DMS 273 treated with DMSO at 0.1 percent for 48 hours (cell line): ENCODE measurements at places on chromosomes 7 and 10.

- no peak for DNase-seq
These were observed 66.4 kb downstream of the RAMP3 start for GRCh38 chr7:45223728-45224630.

- DNase-seq = no peak
These were observed 235.1 kb downstream of the SORCS1 start for GRCh38 chr10:106929291-106929895.

- no peak for DNase-seq
These were observed 231.3 kb upstream of the RHOBTB1 start for GRCh38 chr10:61175316-61175715.

DNA sequence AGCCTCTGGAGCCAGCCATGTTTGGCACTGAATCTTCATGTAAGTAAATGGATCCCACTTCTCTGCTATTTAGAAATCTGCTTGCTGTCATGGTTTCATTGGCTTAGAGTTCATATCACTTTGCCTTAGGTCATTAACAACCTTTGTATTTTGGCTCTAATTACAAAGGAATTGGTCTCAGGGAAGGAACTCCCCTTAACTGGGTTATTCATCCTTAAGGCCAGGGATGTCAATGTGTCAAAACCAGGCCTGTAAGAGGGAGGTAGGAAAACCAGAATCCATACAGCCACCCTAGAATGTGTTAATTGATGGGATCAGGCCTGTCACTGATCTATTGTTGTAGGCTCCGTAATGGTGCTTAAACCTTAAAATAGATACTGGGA lies 67.3 kb downstream of the ST7 start:
- DNase-seq = no peak

- no peak for DNase-seq
These were observed 35.9 kb downstream of the MTURN start for GRCh38 chr7:30170476-30171205.

DNA sequence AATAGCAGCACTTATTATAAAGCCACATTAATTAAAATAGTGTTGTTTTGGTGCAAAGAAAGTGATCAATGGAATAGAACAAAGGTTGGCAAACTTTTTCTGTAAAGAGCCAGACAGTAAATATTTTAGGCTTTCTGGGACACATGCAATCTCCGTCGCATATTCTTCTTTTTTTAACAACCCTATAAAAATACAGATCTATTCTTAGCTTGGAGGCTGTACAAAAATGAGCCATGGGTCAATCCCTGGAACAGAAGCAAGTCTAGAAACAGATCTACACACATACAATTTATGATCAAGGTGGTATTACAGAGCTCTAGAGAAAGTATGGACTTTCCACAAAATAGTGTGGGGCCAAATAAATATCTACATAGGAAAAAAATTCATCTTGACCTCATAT lies 71.8 kb downstream of the ARHGAP21 start:
- DNase-seq = no peak

DNA sequence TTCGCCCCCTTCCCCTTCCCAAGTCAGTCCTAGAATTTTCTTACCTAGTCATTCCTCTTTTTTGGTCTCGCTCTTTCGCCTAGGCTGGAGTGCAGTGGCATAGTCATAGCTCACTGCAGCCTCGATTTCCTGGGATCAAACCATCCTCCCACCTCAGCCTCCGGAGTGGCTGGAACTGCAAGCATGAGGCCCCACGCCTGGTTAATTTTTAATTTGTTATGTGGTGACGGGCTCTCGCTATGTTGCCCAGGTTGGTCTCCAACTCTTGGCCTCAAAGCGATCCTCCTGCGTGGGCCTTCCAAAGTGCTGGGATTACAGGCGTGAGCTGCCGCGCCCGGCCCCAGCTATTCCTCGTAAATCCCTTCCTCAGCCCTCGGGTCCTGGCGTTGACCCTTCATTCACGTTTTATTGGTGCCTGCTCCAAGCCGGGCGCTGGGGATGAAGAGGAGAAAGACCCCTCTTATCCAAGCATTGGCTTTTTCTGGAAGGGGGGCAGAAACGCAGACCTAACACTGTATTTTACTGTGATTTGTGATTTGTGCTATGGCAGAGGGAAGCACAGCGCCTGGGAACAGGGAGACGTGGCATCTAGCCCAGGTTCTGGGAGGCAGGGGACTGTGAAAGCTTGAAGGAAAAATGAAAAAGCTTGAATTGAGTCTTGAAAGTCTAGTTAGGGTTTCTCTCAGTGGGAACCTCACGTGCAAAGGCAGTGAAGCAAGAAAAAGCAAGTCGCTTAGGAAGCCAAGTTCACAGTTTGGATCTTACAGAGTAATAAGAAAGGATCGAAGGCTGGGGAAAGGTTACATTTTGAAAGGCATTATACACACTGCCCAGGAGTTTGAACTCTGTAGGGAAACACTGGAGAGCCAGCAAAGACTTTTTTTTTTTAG lies 516 bp downstream of the ZNHIT1 start:
- DNase-seq = no peak

- no peak for DNase-seq
These were observed 85.8 kb downstream of the GSAP start for GRCh38 chr7:77330169-77330882.

DNA sequence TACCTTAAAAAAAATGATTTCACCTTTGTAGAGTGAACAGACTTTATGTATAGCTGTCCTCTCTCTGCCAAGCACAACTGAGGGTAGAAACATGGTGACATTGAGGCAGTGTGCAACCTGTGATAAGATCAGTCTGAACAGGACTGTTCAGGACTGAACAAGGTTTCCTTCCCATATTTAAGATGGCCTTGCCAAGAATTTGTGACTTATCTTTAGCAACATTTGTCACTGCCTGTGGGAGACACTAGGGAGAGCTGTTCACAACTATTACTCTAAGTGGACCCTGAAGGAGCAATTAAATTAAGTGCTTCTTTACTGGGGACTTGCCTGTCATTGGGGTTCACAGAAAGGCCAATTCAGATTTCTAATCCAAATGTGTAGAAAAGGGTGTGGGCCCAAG lies 6.7 kb downstream of the OR13A1 start:
- DNase-seq = no peak

DNA sequence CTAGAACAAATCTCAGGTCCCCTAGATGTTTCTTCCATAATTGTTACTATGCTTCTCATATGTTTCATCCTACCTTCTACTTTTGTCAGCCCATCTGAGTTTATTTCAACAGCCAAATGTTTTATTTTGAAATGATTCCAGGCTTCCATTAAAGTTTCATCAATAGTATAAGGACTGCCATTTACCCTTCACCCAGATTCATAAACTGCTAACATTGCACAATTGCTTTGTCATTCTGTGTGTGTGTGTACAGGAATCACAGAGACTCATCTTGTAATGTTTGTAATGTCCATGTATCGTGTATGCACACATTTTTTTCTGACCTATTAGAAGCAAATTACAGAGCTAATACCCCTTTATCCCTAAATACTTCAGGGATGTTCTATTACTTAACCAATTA lies 25.5 kb downstream of the MMRN2 start:
- DNase-seq = no peak

- no peak for DNase-seq
These were observed 11.1 kb downstream of the FAM53B start for GRCh38 chr10:124732931-124733570.

- no peak for DNase-seq
These were observed 8.1 kb downstream of the TFPI2 start for GRCh38 chr7:93882468-93882867.

DNA sequence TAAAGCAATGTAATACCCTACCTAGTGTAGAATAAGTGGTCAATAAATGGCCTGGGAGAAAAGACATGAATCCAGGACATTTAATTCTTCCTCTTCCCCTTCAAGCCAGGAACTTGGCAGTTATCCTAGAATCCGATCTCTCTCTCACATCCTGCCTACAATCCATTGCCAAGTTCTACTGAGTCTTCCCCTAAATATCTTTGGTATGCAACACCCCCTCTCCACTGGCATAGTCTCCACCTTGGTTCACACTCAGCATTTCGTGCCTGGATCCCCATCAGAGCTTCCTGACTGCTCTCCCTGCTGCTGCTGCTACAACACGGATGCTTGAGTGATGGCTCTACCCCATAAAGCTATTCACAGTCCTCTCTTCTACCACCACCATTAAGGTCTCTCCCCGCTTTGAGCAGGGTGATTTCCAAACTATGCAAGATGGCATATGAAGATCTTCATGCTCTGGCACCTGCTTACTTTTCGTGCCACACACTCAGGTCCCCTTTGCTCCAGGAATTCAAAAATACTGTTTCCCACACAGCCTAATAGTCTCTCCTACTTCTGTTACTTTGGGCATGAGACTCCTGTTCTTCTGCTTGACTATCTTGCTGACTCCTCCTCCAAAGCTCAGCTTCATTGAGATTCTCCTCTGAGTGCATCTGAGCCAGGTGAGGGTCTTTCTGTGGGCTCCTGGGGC lies 4.8 kb downstream of the ANK3 start:
- DNase-seq = no peak

GRCh38 chr7:4468320-4469102 lies 213.6 kb upstream of the FOXK1 start:
- DNase-seq = no peak

DNA sequence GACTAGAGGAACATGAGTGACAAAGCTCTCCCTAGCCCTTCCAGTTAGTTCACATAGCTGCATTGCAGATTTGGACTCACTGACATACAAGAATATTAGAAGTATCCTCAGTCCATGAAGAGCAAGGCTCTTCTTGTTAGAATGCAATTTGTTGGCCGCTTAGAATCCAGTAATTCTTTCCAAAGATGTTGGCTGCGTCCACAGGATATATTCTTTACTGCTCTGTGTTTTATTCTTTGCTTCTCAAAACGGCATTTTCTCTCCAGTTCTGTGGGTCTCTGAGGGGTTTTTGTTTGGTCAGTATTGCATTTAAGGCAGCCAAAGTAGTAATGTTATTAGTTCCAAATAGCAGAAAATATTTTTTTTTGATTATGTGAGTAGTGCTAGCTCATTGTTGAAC lies 588.6 kb downstream of the DNAJB9 start:
- no peak for DNase-seq

DNA sequence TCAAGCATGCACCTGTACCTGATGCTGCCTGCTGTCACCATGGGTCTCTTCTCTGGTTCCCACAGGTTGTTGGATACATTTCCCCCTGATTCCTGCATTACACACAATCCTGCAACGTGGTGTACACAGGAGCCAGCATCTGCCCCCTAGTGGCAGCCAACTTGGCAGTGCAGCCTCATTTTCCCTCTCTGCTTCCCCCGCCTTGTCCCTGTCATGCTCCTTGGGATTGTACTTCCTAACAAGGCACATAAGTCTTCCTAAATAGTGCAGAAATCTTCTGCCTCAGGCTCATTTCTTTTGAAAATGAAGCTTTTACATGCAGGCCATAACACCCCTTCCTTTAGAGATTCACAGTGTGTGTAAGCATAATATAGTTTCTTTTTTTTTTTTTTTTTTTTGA lies 387.5 kb downstream of the CCSER2 start:
- DNase-seq = peak; percentile 1

DNA sequence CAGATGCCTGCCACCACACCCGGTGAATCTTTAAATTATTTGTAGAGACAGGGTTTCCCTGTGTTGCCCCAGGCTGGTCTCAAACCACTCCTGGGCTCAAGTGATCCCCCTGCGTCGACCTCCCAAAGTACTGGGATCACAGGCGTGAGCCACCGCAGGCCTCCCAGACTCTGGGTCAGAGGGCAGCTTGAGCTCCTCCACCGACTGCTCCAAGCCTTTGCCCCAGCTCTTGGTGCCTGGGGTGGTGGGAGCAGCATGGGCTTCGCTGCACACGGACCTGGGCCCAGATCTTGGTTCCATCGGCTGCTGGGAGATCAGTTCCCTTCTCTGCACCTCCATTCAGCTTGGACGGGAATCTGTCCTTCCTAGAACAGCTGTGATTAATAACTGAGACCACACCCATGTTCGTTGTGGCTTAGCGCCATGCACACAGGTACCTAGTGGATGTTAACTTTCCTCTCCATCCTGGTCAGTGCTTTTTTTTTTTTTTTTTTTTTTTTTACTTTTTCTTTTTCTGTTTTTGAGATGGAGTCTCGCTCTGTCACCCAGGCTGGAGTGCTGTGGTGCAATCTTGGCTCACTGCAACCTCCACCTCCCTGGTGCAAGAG lies 125.3 kb downstream of the CUX1 start:
- no peak for DNase-seq

DNA sequence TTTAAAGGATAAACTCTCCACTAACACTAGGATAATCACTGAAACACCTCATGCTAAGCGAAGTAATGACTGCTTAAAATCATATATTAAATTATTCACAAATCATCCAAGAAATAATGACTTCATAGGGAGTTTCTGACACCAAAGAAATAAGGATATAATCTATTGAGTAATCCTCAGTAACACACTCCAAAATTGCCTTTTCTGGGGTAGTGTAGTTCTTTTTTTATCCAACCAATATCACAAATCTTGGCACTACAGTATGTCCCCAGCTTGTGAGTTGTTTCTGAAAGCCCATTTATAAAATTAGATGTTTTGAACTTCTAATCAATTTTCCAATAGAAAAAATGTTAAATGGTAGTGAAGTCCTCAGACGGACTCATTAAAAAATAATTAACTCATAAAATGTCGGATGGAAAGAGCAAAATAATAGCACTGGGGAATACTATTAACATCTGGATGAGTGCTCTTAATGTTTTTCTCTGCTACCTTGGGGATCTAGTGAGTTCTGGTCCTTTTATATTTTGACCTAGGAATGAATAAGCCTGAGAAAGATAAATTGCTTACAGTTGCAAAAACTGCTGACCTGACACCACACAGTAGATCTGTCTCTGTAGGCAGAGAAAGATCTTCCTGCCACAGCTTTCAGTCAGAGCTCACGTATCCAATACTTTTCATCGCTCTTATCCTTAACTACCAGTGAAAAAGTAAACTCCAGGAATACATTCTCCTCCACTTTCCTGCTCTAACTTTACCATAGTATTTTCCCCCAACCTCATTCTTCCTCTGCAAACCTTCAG lies 618.5 kb upstream of the ANKRD30A start:
- DNase-seq = no peak

DNA sequence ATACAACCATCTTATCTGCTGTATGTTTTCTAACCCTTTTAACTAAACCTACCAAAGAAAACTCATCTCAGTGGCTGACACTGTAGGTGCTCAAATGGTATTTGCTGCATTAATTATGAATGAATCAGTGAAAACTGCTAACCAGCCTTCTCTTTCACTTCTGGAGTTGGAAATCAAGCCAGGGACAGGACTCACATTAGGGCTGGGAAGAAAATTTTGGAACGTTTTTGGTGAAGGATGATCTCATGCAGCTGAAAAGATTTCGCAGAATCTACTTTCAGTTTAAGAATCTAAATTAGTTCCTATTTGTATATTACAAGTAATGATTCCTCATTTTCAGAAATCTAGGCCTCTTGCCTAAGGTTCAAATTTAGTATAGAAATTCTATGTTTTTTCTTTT lies 12.9 kb downstream of the MTPN start:
- DNase-seq = no peak

DNA sequence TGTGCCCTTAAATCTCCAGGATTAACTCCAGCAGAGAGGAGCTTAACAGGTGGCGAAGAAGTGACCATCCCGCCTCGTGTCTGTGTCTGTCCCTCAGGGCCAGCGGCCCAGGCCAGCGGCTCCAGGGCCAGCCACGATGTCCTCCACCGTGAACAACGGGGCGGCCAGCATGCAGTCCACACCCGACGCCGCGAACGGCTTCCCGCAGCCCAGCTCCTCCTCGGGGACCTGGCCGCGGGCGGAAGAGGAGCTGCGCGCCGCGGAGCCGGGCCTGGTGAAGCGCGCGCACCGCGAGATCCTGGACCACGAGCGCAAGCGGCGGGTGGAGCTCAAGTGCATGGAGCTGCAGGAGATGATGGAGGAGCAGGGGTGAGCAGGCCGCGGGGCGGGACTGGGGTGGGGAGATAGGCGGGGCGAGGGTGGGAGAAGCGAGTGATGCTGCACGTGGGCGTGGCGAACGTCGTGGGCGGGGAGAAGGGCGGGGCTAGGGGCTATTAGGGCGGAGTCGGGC lies 33.3 kb downstream of the SRRM3 start:
- DNase-seq = peak; percentile 63

- no peak for DNase-seq
These were observed 80.4 kb downstream of the PHF14 start for GRCh38 chr7:11054033-11054432.
